ENCODE measurements at places on chromosomes 12 and 14.

GRCh38 chr12:131074221-131075083 lies 120.7 kb downstream of the ADGRD1 start:
- DNase-seq: no peak

GRCh38 chr12:102961466-102961855 lies 4.0 kb downstream of the ASCL1 start:
- no peak for DNase-seq

GRCh38 chr12:105273601-105274000 lies 37.6 kb upstream of the APPL2 start:
- no peak for DNase-seq

DNA sequence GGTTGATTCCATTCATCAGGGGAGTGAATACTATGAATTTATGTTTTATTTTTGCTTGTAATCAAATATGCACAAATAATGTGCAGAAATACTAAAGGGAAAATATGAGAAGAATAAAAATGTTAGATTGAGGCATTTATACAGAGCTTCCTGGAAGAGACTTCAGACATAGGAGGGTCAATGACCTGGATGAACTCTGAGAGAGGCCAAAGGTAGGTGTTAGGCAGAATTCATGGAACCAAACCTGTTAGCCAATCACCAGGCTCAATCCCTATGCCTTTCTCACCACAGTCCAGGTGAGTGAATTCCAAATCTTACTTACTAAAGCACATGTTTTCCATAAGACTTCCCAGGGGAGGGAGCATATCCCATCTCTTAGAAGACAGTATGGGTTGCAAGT lies 130.4 kb upstream of the NTF3 start:
- DNase-seq: no peak

DNA sequence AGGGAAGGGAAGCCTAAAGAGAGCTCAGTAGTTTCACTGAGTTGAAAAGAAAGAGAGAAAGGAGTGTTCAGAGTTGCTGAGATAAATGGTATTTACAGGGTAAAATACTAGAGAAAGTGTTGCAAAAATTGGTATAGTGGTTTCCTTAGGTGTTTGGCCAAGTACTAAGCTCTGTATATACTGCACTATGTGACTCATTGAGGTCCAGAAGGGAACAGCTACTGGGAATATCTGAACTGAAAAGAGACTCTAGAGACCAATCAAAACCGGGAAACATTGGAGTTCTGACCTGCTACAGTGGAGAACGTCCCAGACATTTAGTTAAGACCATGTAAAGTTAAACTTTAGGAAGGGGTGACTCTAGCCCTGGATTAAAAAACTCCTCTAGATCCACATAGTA lies 42.7 kb upstream of the ALX1 start:
- DNase-seq: no peak

GRCh38 chr12:64574837-64575236 lies 35.5 kb upstream of the RASSF3 start:
- DNase-seq: no peak

DNA sequence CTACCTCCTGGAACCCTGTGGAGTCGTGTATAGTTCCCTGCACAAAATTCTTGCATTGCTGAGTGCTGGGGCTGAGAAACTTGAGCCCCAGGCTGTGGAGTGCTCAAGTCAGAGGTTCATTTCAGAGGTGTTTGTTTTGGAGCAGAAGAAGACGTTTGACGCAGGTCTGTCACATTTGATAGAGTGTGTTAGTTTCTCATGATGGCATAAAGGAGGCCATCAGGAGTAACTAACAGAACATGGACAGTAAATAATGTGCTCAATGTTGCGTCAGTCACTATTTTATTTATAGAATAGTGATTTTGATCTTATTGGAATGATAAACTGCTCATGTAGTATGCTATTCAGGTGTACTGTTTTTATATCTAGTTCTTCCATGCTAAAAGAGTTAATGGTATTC lies 44.2 kb downstream of the OTOGL start:
- DNase-seq: no peak

DNA sequence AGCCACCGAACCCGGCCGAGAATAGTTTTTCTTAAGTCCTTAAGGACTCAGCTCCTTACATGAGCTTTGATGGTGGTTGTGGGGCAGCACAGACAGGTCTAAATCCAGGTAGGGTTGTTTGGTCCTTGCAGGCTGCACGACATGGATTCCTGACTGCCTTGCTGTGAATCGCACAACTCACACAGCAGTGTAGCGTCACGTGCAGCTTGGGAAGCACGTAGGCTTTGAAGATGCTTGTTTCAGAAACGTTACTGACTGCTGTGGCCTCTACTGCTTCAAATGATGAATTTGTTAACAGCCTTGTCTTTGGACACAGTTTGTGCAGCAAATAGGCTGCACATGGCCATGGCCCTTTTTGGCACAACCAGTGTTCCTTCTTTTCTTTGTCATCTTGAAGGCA lies 29.9 kb downstream of the ZBTB42 start:
- no peak for DNase-seq

- no peak for DNase-seq
These were observed 218.4 kb downstream of the BCAT1 start for GRCh38 chr12:24730489-24730896.

GRCh38 chr12:57865084-57865751 lies 18.7 kb upstream of the CTDSP2 start:
- DNase-seq: peak; percentile 68

- DNase-seq: no peak
These were observed 105.9 kb upstream of the TTC7B start for GRCh38 chr14:90922141-90922540.
